ENCODE measurements at places on chromosomes 12 and 14. TPM values are rescaled to one million over a fixed set of nuclear protein-coding genes. Genes with fewer than 3 reads are reported as not detected.

The EPYC gene
- not detected for total RNA-seq

The PIK3C2G gene
- 2.5 TPM for total RNA-seq

The C14orf132 gene
- 69.9 TPM for total RNA-seq

The EXOC3L4 gene
- 0.16 TPM for total RNA-seq

The ASB2 gene
- total RNA-seq: 4.1 TPM

The SOX5 gene
- total RNA-seq: 72.7 TPM

The WNT1 gene
- not detected for total RNA-seq

The RNASE4 gene
- 27.0 TPM for total RNA-seq

The TTC7B gene
- 55.9 TPM for total RNA-seq

The TAS2R31 gene
- total RNA-seq: 30.5 TPM

The ARHGEF40 gene
- 80.2 TPM for total RNA-seq

The IL26 gene
- not detected for total RNA-seq

The GLIPR1L2 gene
- total RNA-seq: 4.5 TPM

The KRT72 gene
- total RNA-seq: not detected

The LHX5 gene
- total RNA-seq: not detected

The TARBP2 gene
- 28.6 TPM for total RNA-seq

The SLC11A2 gene
- total RNA-seq: 63.3 TPM

The ASIC1 gene
- total RNA-seq: 8.0 TPM

The TEX22 gene
- total RNA-seq: 1.6 TPM

The FGD6 gene
- total RNA-seq: 23.4 TPM

The LRRIQ1 gene
- total RNA-seq: 10.1 TPM

Data from camera-type eye (tissue), 1 donor.